ENCODE measurements at places on chromosomes 3 and 15.
A peak's percentile ranks its signal among the peaks of the same experiment; 100 is the strongest.

GRCh38 chr3:133113526-133113925 is 75.3 kb downstream of the TMEM108 start:
- no peak for DNase-seq

- no peak for DNase-seq
Observed at GRCh38 chr3:115281697-115282675, 134.9 kb upstream of the ZBTB20 start.

DNA sequence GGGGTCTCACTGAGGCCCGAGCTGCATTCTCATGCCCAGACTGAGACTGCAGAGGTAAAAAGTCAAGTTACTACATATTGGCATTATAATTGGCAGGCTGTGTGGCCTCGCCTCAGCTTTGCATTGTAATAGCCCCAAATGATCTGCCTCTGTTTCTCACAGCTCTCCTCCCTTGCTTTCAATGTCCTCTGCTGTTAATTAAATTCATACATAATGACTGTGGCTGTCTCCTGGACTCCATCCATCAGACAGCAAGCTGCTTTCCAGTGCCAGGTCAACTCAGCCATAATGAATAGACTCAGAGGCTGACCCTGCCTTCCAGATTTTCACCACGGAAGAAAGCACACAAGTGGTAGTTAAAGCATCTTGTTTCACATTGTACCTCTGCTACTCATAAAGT is 7.6 kb upstream of the RTP4 start:
- no peak for DNase-seq

GRCh38 chr3:61152071-61152470 is 99.2 kb downstream of the FHIT start:
- DNase-seq: no peak

DNA sequence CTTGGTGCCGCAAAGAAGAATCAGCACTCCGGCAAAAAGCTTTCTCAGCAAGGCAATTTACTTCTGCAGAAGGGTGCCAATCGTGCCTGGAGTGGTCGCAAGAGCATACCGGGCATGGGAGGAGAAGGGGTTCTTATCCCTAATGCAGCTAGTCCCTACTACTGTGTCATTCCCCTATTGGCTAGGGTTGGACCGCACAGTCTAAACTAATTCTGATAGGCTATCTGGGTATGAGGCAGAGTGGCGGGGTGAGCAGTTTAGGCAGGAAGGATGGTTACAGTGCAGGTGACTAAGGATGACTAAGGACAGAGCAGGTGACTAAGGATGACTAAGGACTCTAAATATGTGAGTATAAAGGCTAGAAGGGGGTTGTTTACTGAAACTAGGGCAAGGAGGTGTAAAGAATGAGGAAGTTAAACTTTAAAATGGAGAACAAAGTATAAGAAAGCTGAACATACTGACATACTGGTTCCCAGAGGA is 52.9 kb downstream of the PGBD4 start:
- DNase-seq: no peak

GRCh38 chr15:69666921-69667811 is 214.5 kb downstream of the RPLP1 start:
- no peak for DNase-seq

GRCh38 chr15:40320931-40321371 is 2.5 kb upstream of the INAFM2 start:
- DNase-seq: peak; percentile 37

- DNase-seq: no peak
Observed at GRCh38 chr3:100562224-100562857, 47.1 kb upstream of the ADGRG7 start.

GRCh38 chr3:139455206-139455605 is 21.1 kb downstream of the RBP2 start:
- DNase-seq: no peak

- DNase-seq: no peak
Observed at GRCh38 chr15:29067949-29068348, 182.2 kb downstream of the APBA2 start.

- DNase-seq: no peak
Observed at GRCh38 chr3:54858093-54858785, 69.6 kb downstream of the LRTM1 start.

GRCh38 chr15:31660816-31661215 is 334.2 kb downstream of the KLF13 start:
- DNase-seq: no peak

- DNase-seq: no peak
Observed at GRCh38 chr3:54888162-54888561, 39.7 kb downstream of the LRTM1 start.

- no peak for DNase-seq
Observed at GRCh38 chr15:33029109-33029652, 165.3 kb downstream of the FMN1 start.

DNA sequence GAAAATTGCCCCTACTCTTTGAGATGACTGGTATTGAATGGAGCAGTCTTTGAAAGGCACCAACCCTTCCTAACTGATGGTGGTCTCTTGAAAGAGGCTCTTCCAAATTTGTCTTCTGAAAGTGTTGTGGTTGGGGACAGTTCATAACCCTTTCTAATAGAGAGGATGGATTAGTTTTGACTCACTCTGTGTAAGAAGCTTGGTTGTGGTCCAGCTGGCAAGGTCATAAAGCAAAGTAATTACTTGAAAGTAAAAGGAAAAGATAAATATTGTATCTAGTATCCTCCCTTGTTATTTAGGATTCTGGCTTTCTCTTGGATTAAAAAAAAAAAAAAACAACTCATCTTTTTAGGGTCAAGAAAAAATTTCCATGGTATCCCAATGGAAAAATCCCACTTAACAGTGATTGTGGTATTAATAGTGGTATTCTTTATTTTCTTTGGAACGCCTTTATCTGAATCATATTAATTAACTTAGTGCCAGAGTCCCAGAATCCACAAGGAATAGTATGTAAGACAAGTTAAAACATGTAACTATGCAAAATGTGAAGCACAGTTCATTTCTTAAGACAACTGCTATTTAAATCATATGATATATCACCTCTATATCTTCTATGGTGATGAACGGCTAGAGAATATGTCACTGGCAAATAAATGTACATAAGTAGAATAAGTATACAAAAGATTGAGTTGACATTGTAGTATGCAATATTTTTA is 469.3 kb upstream of the CDIN1 start:
- no peak for DNase-seq

DNA sequence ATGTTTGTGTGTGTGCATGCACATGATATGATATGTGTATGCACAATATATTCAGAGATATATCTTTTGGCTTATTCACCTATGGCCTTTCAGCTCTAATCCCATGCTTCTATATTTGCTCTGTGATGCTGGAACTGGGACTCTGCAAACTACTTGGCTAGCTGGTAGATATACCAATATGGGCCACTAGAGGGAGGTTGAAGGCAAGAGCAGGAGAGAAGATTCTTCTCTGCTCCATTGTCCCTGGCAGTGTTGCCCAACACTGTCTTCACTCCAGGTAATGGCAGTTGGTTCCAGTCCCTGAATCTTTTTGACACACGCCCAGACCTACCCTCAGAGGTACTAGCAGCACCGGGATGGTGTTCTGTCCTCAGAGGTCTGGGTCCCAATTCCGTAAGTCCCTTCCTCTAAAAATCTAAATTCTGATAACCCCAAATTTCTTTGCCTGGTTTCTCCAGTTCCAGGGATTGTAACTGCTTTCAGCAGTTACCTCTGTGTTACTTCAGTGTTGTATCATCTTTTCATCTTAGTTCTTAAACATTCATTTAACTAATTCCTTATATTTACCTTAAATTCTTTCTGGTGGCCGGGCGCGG is 44.7 kb downstream of the GTPBP8 start:
- peak; percentile 73 for DNase-seq

DNA sequence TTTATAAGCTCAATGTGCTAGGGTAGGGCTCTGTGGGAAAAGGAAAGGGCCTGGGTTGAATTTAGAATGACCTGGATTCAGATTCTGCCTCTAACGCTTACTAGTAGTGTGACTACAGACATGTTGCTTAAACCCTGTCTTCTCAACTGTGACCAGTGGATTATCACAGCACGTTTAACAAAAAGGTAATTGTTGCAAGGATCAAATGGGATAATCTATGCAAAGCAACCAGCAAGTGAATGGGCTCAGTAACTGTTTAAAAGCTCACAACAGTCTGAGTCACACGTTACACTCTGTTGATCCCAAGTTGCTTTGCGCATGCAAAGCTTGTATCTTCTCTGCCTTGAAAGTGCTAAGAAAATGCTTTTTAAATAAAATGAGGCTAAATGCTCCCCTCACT is 236.5 kb downstream of the IL20RB start:
- DNase-seq: no peak

GRCh38 chr3:53069422-53070068 is 23.7 kb upstream of the SFMBT1 start:
- DNase-seq: no peak

GRCh38 chr15:45635191-45635638 is 386 bp downstream of the SQOR start:
- DNase-seq: no peak

- DNase-seq: no peak
Observed at GRCh38 chr3:184783319-184783718, 28.6 kb upstream of the VPS8 start.

- DNase-seq: no peak
Observed at GRCh38 chr3:176097027-176097426, 1100.3 kb downstream of the TBL1XR1 start.

DNA sequence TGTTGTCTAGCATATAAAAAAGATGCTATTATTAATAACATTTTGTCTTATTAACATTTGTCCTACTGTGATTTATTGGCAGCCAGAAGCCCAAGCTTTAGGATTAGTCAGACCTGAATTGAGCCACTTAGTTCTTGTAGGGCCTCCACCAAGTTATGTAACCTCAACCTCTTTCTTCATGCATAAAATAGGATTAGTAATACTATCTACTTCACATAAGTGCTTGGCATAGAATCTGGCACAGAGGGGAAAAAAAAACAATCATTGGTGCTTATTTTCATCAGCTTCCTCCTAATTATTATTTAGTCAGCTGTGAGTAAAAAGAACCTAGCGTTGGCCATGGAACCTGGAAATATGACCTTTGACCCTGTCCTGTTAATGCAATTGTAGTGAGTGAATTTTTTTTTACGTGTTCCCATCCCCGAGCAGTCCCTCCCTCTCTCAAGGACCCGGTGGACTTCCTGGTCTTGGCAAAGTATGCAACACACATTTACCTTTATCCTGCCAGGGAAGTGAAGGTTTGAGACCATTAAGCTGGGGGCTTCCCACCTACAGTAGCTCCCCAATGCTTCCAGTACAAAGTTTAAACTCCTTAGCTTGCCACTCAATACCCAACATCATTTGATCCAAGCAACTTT is 136.8 kb downstream of the FHIT start:
- DNase-seq: no peak

GRCh38 chr3:183108470-183108869 is 9.2 kb upstream of the MCCC1 start:
- no peak for DNase-seq

DNA sequence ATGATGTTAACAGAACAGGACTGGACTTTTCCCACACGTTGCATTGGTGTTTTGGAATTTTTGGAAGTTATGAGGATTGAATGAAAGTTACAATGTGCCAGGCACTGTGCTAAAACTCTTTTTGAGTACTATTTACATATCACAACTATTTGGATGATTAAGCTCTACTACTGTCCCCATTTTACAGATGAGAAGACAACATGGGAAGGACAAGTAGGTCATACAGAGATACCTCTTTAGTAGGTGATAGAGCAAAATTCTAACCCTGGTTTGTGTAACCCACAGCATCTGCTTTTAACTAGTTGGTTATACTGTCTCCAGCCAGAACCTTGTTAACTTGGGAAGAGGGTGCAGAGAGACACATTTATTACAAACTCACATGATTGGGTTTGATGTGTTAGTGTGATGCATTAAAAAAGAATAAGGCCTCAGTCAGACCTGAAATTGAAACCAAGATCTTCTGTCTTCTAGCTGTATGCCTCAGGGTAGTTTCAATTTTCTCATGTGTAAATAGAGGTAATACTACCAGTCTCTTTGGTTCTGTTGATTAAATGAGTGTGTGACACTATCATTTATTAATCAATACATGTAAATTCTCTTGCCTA is 1.4 kb downstream of the NDUFB4 start:
- no peak for DNase-seq

- DNase-seq: no peak
Observed at GRCh38 chr3:72996121-72996472, 514 bp upstream of the PPP4R2 start.

All from NCI-H1694 (cell line).